ENCODE measurements at places on chromosomes 12 and 14.

GRCh38 chr14:89650077-89650978, 233.3 kb upstream of the FOXN3 start:
- DNase-seq = no peak

- DNase-seq = no peak
These were observed 172.3 kb downstream of the NDUFA12 start for GRCh38 chr12:94831081-94831751.

- DNase-seq = no peak
These were observed 17.7 kb upstream of the TDG start for GRCh38 chr12:103947871-103948555.

DNA sequence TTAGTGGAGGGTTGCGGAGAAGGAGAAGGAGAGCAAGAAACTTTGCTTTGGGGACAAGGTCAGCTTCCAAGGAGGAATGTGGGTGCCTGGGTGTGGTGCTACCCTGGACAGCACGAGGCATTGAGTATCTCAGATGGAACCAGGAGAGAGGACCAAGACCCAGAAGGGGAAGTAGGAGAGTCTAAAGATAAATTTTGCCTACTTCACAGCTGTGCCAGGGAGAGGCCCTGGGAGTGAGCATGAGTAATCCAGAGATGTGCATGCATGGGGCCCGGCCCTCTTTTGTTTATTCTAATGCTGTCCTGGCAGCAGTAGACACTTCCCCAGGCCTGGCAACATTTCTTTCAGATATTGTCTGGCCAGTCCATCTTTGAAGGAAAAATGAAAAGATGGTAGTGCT, 49.5 kb upstream of the GNPNAT1 start:
- DNase-seq = no peak

- DNase-seq = no peak
These were observed 105.2 kb upstream of the CDKN3 start for GRCh38 chr14:54291491-54292191.

DNA sequence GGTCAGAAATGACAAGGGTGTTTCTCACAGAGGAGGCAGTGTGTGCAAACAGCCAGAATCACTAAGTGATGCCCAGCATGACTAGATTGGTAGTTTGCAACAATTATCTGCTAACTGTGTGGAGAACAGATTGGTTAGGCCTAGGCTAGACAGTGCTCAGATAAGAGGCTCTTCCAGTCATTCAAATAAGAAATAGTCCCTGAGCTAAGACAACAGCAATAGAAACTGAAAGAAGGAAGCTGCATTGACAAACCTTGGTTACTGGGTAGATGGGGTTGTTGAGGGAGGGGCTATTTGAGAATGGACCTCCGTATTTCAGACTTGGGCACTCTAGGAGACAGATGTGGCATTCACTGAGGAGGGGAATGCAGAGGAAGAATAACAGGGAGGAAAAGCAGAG, 255.0 kb upstream of the NPAS3 start:
- DNase-seq = no peak

DNA sequence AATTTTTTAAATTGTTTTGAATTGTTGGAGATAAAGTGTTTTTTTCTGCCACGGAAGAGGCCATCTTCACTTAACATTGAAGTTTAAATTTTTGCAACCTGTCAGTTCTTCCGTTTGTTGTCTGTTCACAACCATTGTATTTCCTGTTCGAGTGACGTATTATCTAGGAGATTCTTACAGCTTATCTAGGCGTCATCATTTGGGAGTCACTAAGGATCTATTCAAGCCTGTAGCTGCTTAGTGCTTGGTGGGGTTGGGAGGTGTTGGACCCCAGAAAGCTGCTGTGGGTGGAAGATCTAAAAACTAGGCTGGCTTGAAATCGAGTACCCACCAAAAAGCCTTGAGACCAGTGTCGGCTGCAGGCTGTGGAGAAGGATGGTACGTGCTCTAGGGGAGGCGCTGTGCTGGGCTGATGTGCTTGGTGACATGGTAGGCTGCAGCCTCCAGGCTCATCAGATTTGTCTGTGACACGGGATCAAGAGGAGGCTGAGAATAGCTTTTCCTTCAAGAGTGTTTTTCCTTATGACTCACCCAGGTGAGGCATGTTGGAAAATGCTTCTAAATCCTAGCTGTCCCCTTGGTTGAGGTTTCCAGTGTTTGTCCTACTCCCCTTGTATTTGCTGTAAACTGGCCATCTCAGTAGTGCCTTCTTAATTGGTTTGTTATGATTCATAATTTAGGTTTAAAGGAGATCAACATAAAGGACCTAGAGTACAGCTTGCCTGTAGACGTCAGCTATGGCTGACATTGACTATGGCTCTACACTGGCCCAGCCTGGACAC, 57.8 kb downstream of the ATG14 start:
- DNase-seq = no peak

- DNase-seq = no peak
These were observed 88.2 kb upstream of the CNOT2 start for GRCh38 chr12:70154960-70155589.

- peak; percentile 41 for DNase-seq
These were observed 463.1 kb downstream of the RAD51B start for GRCh38 chr14:68282479-68283377.

- no peak for DNase-seq
These were observed 45.2 kb upstream of the KCNJ8 start for GRCh38 chr12:21819678-21820077.

DNA sequence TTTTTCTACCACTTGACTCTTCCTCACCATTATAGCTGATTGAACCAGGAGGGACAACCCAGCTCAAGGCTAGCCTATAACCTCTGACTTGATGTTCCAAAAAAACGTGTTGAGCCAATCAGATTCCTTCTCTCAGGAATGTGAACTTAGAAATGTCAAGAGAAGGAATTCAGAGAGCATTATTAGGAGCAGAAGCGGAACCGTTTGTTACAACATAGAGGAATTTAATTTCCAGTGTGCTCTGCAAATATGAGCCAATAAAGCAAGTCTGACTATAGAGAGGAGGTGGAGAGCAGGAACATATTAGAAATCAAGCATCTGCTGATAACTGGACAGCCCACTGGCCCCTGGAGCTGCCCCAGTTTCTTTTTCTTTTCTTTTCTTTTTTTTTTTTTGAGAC, 15.3 kb upstream of the PELI2 start:
- DNase-seq = no peak

GRCh38 chr12:113479590-113480335, 8.1 kb upstream of the LHX5 start:
- no peak for DNase-seq

- no peak for DNase-seq
These were observed 32.6 kb downstream of the TRHDE start for GRCh38 chr12:72304751-72305150.

DNA sequence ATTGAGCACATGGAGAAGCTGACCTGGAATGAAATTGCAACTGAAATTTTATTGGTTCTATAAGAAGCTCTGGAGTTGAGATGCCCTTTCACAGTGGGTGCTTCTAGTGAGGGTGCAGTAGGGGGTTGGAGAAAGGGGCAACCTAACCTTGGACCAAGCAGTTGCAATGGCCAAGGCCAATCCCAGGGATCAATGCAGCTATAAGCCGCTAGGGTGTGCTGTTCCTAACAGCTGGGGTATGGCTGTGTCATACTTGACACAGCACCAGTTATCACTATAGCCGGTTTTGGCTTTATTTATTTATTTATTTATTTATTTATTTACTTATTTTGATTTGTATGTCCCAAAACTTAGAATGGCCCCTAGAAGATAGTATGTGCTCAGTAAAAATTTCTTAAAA, 505.9 kb downstream of the FLRT2 start:
- DNase-seq = no peak

DNA sequence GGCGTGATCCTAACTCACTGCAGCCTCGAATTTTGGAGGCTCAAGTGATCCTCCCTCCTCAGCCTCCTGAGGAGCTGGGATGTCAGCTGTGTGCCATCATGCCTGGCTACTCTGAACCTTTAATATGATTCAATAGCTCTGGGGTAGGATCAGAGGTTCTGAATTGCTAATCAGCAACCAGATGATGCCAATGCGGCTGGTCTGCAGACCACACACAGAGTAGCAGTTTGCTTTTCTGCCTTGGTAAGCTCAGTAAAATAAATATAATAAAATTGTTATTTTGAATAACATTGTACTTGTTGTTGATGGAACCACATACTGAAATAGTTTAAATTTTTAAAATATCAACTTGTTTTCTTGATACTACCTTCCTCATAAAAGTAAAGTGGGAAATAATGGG, 86.6 kb downstream of the NTN4 start:
- DNase-seq = no peak

- no peak for DNase-seq
These were observed 284.3 kb downstream of the KSR2 start for GRCh38 chr12:117684471-117684870.

DNA sequence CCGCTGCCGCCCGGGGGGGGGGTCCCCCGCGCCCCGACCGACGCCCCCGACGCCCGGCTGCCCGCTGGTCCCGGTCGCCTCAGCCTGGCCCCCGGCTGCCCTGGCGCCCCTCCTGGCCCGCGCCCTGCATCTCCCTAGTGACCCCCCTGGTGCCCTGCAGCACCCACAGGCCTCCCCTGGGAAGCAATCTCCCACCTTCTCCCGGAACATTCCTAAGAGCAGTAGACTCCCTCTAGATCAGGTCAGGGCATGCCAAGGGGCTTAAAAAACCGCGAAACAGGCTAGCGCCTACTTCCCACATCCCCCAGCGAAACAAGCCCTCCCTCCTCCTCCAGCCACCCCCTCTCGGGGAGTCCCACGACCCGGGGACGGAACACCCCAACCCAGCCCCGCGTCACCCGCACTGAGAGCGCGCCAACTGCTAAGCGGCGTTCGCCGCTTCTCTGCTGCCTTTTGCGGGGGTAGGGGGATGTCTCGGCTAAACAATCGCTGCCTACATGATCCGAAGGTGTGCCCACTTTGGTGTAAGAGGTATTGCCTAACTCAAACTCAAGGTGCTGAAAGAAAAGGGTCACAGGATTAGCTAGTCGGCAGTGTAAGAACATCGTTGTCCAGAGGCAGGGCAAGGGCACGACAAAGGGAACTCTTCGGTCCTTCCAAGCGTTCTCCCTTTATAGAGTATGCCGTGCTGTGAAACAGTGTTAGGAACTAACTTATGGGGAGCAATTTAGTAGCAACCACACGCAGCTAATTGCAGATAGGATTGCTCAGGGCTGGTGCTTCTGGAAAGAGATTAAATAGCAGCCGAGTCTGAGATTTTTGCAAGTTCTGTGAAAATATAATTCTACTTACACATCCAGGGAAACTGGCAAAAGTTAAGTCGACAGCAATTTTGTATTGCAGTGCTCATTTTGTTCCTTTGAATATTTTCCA, 619 bp upstream of the NTN4 start:
- no peak for DNase-seq

- no peak for DNase-seq
These were observed 39.5 kb upstream of the RIN3 start for GRCh38 chr14:92473969-92474535.

GRCh38 chr12:4802841-4803240, 82.6 kb downstream of the GALNT8 start:
- no peak for DNase-seq

All from activated CD4-positive, CD25-positive, alpha-beta regulatory T cell treated with anti-CD3 and anti-CD28 coated beads, Interleukin-2, amount 50 U/mL, for 72 hours (primary cell).